ENCODE measurements at places on chromosomes 3 and 15.
A peak's percentile ranks its signal among the peaks of the same experiment; 100 is the strongest.

DNA sequence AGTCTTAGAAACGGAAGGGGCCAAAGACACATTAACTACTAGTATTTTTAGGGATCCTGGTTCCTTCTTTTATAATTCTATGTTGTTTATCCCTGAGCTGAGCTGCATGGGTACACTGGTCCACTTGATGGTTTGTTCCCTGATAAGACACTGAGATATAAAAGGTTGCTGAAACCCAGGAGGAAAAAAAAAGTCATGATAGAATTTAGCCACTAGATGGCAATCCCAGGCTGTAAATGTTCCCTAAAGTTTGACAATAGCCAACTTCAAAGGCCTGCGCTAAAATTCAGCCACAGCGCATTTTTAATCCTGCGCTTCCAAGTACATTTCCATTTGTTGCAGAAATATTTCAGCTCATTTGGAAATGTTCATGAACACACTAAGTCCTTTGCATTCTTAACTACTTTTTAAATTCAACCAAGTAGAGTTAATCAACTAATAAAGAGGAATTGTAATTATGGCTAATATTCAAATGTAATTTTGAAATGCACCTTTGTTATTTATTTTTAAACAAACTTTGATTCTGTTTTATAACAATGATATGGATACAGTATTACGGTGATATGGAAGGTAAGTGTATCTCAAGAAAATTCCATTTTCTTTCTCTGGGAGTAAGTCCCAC is 249.3 kb upstream of the FEZF2 start:
- DNase-seq = peak; percentile 6

DNA sequence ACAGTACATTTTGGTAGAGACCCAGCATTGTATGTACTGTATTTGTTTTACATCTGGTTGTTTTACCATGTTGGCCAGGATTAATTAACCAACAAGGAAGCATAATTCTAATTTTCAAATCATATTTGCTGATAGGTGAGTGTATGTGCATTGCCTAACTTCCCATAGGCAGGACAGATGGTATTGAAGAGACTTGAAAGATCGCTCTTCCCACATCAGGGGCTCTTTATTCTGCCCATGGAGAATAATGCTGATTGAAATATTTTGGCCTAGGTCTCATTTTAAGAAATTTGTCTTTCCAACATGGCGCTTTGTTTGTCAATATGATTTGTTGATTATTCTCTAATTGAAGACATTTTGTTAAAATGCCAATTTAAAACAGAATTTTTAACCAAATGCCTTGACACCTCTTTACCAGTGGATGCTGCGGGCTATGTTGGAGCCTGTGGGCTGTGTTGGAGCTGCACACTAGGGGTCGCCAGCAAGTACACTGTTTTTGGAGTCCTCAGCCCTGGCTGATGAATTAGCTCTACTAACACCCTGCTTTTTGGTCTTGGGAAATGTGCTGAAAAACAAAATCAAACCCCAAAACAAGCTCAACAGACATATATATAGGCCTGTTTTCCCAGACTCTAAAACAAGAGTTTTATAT is 5.3 kb downstream of the P2RY12 start:
- DNase-seq = no peak

DNA sequence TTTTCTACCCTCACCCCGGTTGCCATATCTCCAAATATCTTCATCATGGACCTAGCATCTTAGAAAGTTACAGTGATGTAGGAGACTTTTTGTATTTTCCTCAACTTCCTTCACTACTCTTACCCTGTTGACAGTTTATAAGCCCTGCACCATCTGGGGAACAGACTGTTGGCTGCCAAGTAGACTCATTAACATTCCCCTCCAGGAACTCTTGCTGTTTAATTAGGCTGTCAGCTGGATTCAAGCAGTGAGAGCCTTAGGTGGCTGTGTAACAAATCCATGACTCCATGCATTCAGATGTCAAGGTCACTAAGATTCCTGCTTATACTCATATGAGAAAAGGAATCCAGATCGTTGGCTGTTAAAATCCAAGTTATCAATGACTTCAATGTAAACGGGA is 198.3 kb downstream of the NAALADL2 start:
- DNase-seq = no peak

DNA sequence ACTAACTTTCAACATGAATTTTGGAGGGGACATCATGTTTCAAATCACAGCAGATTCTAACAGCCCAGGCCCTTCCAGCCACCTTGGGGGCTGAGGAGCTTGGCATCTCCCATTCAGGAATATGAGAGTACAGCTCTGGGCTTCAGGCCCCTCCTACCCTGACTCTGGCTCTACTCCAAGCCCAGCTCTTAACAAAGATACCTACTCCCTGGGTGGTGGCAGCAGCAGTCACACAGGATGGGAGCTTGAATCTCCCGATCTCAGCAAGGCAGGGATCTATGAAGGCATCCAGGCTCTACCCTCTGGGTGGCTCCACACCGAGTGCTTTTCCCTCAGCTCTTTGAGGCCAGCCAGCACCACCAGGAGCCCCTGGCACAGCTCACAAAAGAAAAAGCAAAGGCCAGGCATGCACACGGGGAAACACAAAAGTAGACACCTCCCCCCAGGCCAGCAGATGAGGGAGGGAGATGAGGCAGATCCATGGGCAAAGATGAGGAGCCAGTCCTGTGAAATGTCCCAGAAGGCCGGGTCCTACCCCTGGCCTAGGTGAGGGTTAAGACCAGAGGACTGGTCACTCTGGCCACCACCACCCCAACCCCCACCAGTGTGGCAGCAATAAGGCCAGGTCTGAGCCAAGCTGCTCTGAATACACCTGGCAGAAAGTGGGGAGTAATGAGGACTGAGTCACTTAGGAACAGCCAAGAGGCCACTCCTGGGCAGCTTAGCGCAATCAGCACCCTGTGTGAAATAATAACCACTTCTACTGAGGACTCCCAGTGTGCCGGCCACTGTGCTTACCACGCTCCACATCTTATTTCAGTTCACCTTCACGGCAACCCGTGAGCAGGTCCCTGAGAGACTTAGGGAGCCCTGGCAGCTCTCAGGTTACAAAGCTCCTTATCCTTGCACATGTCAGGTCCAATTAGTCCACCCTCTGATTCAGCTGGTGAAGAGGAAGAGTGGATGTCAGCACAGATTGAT is 24.3 kb downstream of the PLA2G4F start:
- peak; percentile 29 for DNase-seq

- DNase-seq = no peak
Observed at GRCh38 chr15:98955331-98955730, 52.3 kb downstream of the PGPEP1L start.

- no peak for DNase-seq
Observed at GRCh38 chr3:126132751-126133511, 47.5 kb downstream of the ALDH1L1 start.

- no peak for DNase-seq
Observed at GRCh38 chr3:29914861-29915524, 634.1 kb downstream of the RBMS3 start.

GRCh38 chr3:156611870-156612494 is 57.1 kb upstream of the SSR3 start:
- no peak for DNase-seq

- no peak for DNase-seq
Observed at GRCh38 chr3:49966233-49966942, 26.4 kb downstream of the RBM6 start.

- peak; percentile 3 for DNase-seq
Observed at GRCh38 chr3:5187920-5188418, 462 bp downstream of the EDEM1 start.

- no peak for DNase-seq
Observed at GRCh38 chr3:24168977-24169376, 223.9 kb downstream of the NR1D2 start.

- no peak for DNase-seq
Observed at GRCh38 chr15:44573386-44573785, 36.4 kb downstream of the EIF3J start.

DNA sequence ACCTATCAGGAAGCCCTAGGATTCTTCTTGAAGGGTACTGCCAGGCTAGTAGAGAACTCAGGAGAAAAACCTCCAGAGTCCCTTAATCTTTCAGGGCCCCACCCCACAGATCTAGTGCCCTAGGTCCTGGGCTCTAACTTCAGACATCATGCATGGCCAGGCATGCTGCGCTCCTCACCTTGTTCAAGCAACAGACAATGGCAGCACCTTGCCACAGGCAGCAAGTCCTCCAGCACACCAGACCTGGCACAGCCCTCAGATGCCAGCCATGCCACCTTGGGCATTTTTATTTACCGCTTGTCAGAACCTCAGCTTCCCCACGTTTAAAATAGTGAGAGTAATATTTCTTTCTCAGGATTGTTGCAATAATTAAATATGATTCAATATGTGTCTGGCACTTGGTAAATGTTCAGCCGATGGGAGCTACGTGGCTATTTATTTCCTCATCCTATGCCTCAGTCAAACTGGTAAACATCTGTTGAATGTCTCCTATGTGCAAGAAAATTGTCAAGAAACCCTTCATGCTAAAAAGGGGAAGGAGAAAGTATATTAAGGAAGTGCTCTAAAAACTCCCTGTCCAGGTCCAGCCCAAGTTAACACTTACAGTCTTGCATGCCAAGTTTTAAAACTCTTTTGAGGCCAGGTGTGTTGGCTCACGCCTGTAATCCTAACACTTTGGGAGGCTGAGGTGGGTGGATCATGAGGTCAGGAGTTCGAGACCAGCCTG is 14.5 kb upstream of the CCR1 start:
- DNase-seq = no peak

DNA sequence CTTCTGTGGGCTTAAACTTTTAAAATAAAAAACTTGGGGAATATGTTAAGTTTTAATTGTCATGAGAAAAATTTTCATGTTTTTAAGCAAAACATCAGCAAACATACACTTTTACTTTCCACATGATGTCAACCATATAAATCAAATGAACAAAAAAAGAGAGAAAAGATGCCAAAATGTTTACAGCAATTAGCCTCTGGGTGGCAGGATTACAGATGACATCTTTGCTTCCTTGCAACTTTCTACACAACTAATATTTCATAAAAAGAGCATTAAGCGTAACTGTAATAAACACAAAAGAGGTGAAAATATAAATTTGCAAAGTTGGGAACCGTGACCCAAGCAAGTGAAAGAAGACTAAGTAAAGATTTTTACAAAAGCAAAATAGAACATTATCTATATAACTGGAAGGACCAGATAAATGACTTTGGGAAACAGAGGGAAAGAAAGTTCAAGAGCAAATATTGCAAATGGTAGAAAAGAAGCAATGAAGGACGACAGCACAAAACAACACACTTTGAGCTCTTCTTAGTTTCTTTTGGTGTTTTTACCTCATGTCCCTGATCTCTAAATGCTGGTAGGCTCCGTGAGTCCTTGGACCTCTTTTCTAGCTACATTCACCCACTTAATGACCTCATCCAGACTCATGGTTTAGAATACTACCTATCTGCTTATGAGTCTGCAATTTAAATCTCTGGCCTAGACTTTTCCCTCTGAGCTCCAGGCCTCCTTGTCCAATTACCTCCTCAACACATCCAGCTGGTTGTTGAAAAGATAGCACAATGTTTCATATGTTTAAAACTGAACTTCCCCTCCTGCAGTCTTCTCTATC is 9.4 kb downstream of the TP53BP1 start:
- DNase-seq = no peak

- DNase-seq = peak; percentile 10
Observed at GRCh38 chr3:35946854-35947515, 307.7 kb downstream of the ARPP21 start.

GRCh38 chr3:137194301-137194700 is 236.5 kb downstream of the IL20RB start:
- DNase-seq = no peak

- DNase-seq = no peak
Observed at GRCh38 chr15:76945494-76946093, 14.0 kb downstream of the RCN2 start.

GRCh38 chr15:88257311-88258092 is 963 bp upstream of the NTRK3 start:
- no peak for DNase-seq

DNA sequence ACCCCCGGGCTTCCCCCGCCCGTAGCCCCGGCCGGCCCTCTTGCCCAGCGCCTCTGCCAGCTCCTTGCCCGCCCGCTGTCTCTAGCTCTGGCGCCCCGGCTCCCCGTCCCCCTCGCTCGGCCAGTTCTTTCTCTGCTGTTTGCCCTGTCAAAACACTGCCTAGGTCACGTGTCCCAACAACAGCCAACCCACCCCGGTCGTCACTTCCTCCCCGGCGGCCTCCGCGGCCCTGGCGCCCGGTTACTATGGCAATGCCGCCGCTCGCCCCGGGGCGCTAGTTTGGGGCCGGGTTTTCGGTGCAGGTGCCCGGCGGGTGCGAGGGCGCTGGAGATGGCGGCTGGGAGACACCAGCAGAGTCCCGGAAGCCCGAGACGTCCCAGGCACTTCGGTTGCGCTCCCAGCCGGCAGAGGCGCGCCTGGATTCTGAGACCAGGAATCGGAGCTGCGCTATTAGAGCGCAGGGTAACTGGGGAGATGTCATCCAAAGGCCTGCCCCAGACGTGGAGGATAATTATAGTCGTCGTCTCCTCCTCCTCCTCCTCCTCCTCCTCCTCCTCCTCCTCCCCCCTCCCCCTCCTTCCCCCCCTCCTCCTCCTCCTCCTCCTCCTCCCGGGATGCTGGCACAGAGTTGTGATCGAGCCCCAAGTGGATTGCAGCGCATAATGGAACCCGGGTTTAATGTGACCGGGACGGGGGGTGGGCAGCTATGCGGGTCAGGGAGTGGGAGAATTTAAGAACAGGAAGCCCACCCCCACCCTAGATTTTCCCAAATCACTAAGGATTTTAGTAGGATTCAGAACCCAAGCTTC is at the start of gene ATOSA:
ATOSA (minus strand) TSS at position 157 of the 809 bp plus-strand sequence. CDS start 1,367 bp downstream, outside the sequence.
- peak; percentile 78 for DNase-seq

- DNase-seq = no peak
Observed at GRCh38 chr15:37933666-37934065, 774 bp upstream of the TMCO5A start.

- DNase-seq = no peak
Observed at GRCh38 chr3:168989396-168989795, 674.1 kb downstream of the MECOM start.

GRCh38 chr3:41987627-41988026 is 25.7 kb upstream of the ULK4 start:
- DNase-seq = no peak

DNA sequence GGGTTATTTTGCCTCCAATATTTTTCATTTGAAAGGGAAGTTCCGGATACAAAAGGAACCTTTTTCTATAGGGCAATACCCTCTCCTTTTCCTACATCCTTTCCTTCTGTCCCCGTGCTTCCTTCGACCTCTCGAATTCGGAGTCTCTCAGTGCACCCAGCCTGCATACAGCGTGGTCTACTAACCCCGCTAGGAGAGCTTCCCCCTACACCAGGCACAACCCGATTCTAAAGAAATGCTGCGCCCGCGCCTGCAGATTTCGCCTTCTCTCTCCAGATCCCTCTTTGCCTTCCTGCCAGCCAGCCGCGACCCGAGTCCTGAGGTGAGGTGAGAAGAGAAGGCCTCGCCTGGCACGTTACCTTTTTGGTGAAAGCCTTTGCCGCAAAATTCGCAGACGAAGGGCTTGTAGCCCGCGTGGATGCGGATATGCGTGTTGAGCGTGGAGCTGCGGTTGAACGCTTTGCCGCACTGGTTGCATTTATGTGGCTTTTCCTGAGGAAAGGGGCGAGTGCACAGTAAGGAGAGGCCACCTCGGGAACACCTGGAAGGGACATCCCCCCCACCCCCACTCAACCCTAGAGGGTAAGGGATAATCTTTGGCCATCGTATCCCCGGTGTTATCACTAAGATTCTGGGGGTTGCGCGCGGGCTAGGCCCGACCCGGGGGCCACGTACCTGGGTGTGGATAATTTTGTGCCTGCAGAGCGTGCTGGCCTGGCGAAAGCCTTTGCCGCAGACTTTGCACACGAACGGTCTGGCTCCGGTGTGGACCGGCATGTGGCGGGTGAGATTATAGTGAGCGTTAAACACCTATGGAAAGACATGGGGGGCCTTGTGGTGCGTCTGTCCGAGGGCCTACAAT is 2.3 kb downstream of the FEZF2 start:
- no peak for DNase-seq

- no peak for DNase-seq
Observed at GRCh38 chr3:30614943-30615342, 8.5 kb downstream of the TGFBR2 start.
